ENCODE measurements at places on chromosomes 5 and 9.
A peak's percentile ranks its signal among the peaks of the same experiment; 100 is the strongest.

DNA sequence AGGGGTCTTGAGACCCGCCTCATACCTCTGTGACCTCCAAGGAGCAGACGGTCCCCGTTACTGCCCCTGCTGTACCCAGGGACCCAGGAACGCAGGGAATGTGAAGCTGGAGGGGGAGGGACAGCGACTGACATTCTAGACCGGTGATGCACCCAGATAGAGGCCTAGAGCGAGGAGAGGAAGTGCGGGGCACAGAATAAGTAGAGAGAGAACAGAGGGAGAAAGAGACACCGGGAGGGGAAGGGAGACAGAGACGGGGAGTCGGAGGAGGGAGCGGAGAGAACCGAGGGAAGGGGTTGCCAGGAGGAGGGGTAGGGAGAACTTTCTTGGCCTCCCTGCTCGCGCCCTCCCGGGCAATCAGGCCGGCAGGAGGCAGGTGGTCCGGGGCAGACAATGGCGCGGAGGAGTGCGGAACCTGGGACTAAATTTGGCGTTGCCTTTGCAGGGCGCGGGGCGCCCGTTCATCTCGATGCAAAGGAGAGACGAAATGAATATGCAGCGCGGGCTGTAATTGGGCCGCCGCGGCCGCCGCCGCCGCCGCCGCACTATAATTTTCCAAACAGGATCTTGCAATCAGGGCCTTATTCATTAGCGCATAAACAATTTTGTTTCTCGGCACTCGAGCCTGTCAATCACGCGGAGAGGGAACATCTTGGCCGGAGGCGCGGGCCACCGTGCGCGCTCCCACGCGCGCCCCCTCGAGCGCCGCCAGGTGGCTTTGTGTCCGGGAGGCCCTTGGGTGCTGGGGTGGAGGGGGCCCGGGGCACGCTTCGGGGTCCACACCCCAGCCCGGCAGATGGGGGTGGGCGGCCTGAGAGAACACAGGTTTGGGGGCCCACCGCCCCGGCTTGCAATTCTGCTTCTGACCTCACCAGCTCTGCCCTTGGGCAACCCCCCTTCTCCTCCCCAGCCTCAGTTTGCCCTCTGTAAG is 33.0 kb downstream of the NDUFA8 start:
- peak; percentile 32 for DNase-seq

DNA sequence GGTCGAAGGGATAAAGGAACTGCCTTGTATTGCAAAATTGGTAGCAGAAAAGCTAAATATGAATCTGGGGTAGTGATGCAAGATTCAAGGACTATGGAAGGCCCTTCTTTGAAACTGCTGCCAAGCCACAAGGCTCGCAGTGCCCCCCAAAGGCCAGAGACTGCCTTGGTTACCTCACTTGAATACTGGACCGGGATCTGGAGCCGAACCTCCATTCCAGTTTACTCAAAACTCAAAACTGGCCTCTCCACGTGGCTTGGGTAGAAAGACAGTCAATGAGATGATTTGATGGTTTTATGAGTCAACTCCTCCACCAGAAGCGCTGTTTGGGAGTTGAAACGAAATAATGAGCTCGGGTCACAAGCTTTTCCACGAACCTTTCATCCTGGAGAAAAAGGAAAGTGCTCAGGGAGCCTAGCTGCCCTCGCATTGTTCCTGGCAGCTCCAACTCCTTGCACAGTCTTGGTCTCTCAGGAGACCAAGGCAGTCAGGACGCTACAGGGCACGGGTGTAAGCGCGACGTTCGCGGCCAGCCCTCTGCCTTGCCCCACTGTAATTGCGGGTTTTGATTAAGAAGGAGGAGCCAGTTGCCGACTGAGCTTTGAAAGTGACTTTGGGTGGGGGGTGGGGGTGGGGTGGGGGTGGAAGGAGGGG is 2.8 kb downstream of the ST8SIA4 start:
- no peak for DNase-seq

GRCh38 chr5:78985116-78985724 is at the start of gene ARSB:
TSS of gene ARSB (minus strand) at chr5:78985310. CDS start at chr5:78985248, 62 bp downstream.
- DNase-seq: peak; percentile 57

- no peak for DNase-seq
Observed at GRCh38 chr9:94802793-94803192, 76.3 kb downstream of the AOPEP start.

GRCh38 chr9:111985315-111985714 is 88.7 kb downstream of the UGCG start:
- DNase-seq: no peak

- no peak for DNase-seq
Observed at GRCh38 chr5:59693492-59694309, 199.8 kb downstream of the PDE4D start.

DNA sequence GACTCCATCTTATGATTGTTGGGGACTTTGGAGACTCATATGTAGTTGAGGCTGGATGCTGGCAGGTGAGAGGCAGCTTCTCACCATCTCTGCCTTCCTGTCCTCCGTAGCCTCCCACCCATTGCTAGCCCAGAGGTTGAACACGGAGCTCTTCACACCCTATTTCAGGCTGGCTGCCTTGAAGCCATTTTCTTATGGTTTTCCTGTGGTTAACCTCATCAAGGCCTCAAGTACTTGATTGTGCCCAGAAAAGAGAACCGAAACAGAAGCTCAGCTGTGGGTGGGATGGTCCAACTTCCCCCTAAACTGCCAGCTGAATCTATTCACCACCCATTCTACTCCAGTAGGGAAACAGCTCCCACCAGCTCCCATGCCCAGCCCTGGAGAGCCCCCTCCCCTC is 102.9 kb downstream of the LIFR start:
- no peak for DNase-seq

GRCh38 chr5:104533498-104533897 is 970.9 kb upstream of the NUDT12 start:
- no peak for DNase-seq

GRCh38 chr9:130938652-130939404 is at the start of gene FIBCD1:
TSS of gene FIBCD1 (minus strand) at chr9:130939247. CDS start at chr9:130938607, 640 bp downstream.
- no peak for DNase-seq

DNA sequence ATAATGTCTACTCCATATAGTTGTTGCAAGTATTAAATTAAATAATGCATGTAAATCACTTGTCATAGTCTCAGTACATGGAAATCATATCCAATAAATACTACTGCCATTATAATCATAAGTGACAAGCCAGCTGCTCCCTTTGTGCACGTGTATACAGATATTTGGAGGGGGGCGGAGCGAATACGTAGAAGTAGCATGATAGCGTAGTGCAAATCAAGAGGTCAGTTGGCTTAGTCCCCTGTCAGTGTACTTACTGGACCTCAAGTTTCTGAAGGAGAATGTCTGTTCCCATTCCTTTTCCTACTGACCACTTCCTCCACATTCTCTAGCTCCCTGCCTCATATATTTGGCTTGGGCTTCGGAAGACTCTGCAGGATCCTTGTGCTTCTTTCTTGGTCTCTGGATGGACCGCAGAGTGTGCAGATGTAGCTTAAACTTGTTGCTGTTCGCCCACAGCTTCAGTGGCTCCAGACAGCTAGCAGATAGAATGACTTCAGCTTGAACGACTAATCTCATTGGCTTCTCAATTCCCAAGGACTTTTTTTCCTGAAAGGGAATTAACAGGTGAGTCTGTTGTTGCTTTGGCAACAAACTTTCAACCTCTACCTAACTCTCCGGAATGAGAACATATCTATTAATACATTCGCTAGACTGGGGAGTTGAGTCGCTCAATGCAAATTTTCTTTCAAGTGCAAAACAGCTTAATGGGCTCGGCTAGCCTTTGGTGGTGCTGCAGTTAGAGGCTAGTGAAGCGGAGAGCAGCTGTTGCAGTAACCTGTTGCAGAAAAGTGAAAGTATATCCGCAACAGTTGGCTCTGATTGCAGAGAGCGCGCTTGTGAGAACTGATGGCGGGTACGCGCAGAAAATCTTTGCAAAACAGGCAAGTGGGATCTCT is at the start of gene PCDHB1:
PCDHB1 (plus strand) TSS at position 753 of the 899 bp plus-strand sequence; CDS start at position 850, 97 bp downstream.
- no peak for DNase-seq

DNA sequence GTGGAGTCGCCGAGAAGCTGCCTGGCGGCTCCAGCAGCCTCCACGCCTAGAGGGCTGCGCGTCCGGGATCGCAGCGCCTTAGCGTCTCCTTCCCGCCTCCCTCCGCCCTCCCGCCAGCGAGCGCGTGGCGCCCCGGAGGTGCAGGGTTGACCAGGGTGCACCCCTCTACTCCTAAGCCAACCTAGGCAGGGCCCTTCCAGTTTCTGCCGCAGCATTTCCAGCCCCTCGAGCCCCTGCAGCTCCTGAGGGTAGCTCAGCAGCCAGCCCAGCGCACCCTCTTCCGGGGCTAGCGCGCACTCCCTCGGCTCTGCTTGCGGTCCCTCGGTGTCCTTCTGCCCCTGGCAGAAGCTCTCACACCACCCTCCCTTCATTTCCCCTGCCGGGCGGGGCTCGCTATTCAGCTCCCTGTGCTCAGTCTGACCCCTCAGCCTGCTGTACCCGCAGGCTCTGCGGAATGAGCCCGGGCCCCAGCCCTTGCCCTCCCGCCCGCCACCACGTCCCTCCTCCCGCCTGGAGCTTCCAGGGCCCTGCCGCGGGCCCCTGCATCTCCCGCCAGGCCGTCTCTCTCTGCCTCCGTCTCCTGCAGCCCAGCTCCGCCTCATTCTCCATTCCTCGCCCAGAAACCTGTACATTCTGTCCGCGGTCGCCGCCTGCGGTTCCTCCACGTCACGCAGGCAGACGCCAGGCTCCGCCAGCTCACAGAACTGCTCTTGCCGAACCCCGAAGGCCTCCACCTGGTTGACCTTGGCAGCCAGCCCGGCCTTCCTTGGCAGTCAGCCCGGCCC is 61.8 kb downstream of the SPATA31C2 start:
- DNase-seq: no peak

DNA sequence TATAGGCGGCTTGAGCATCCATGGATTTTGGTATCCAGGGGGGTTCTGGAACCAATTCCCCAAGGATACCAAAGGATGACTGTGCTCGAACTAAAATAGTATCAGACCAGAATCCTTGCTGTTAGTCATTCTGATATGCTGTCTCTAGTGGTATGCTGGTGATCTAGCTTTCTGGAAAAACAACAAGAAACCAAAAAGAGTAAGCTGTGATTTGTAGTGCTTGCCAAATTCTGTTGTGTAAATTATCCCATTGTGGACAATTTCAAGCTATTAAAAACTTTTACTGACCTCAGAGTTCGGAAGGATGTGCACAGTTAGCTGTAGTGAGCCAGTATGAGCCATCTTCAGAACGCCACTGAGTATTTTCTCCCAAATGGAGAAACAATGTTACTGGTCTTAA is 99.0 kb upstream of the FBN2 start:
- DNase-seq: no peak

- no peak for DNase-seq
Observed at GRCh38 chr5:111901296-111901695, 144.3 kb upstream of the NREP start.

DNA sequence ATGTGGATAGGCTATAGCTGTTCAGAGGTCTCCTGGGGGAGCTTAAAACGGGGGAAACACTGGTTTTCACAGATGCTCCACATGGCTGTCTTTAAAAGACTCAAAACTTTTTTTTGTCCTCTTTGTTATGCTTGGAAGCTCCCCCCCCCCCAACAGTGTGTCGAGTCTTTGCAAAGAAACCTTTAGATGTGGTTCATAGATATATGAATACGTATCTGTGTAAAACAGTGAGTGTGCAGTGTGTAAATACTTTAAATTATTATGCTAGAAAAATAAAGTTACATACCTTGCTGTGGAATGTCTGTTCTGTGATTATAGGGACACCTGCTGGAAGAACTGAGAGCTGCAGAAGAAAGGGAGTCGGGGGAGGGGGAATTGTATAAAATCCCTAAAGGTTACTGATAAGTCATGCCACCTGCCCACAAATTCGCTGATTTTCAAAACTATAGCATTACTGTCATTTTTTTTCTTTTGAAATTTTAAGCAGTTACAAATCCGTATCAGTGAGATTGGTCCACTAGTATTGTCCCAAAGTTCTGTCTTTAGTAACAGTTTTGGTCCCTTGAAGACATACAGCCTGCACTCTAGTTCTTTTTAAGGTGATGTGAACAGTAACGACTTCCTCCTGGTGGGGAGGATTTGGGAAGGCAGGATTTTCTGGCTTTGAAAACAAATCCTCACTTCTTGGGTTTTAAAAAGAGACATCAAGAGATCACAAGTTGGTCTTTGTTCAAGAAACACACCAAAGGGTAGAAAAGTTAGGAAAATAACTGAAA is 22.9 kb downstream of the RGMB start:
- no peak for DNase-seq

- DNase-seq: no peak
Observed at GRCh38 chr9:108544866-108545265, 310.9 kb downstream of the ACTL7B start.

GRCh38 chr5:58622936-58623871 is 40.3 kb downstream of the RAB3C start:
- DNase-seq: no peak

DNA sequence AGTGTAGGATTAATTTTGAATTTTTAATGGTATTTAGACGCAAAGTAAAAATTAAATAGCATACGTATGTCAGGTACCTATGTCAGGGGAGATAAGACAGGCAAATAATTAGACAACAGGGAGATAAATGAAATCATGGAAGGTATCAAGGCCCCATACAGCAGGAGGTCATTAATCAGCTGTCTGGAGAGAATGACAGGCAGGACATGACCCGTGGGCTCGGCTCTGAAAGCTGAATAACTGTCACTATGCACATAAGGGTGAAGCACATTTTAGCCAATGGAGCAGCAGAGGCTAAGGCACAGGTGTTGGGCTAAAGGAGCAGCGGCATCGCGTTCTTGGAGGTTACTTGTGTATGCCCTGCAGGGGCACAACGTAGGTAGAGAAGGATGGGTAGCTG is 11.9 kb downstream of the SLC25A51 start:
- no peak for DNase-seq

DNA sequence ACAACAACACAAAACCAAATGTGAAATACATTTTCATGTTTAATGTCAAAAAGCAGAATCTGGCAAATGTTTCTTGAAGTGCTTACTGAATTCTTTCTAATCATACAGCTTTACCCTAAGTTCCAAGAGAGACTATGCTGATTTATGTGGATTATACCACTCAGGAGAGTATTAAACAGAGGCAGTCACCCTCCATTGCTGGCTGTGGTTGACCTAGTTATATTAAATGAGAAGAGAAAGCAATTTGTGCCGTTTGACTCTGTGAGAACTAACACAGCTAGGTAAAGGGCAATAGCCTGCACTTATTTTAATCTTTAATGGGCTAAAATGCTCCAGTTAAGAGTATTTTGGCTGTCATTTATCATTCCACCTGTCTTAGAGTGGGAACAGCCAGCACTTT is 62.6 kb downstream of the ELL2 start:
- no peak for DNase-seq

Measured in anterior cingulate cortex (tissue), 58 donors.